Kidney epithelial cell (primary cell): ENCODE measurements at places on chromosomes 13 and 19.
A peak's percentile ranks its signal among the peaks of the same experiment; 100 is the strongest.

GRCh38 chr13:40149611-40150274 lies 494.3 kb downstream of the COG6 start:
- DNase-seq, result peak; percentile 62

GRCh38 chr19:55355213-55355821 lies 798 bp upstream of the COX6B2 start:
- DNase-seq, result no peak

- DNase-seq, result no peak
Measured at GRCh38 chr19:46656541-46656940, 4.4 kb downstream of the DACT3 start.

- no peak for DNase-seq
Measured at GRCh38 chr13:30111810-30112209, 195.5 kb downstream of the KATNAL1 start.

- DNase-seq, result no peak
Measured at GRCh38 chr13:110393761-110394160, 86.7 kb downstream of the COL4A2 start.

DNA sequence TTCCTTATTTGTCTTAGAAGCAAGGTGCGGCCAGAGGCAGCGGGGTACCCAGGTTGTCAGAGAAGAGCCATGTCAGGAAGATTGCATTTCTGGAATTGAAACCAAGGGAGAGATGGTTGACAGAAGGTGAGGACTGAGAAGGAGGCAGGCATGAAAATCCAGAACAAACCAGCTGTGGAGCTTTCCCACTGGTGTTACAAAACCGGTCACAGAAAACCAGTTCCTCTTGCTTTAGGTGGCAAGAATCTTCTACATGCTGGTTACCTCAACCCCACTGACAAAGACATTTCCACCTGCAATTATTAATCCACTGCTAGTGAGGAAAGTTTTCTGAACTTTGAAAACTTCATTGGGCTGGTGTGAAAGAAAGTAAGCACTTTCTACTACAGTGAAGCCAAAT lies 64.0 kb upstream of the MED4 start:
- no peak for DNase-seq

GRCh38 chr19:35392742-35393715 lies 22.2 kb downstream of the GPR42 start:
- DNase-seq, result no peak

- DNase-seq, result no peak
Measured at GRCh38 chr13:70856711-70857110, 748.5 kb upstream of the KLHL1 start.
